ENCODE measurements at places on chromosomes 13 and 19. TPM values are rescaled to one million over a fixed set of nuclear protein-coding genes. Genes with fewer than 3 reads are reported as not detected.

Gene GTPBP3
- total RNA-seq: 9.8 TPM

Gene CLEC17A
- total RNA-seq: not detected

Gene CYP4F8
- not detected for total RNA-seq

Gene CACNA1A
- 2.6 TPM for total RNA-seq

Gene NRTN
- not detected for total RNA-seq

Gene TSSK6
- total RNA-seq: 2.0 TPM

Gene ATP8B3
- 1.4 TPM for total RNA-seq

Gene CBY2
- not detected for total RNA-seq

Gene ITGBL1
- total RNA-seq: 22.3 TPM

Gene SGCG
- 0.70 TPM for total RNA-seq
